ENCODE measurements at places on chromosomes 3 and 15. TPM values are rescaled to one million over a fixed set of nuclear protein-coding genes. Genes with fewer than 3 reads are reported as not detected.

Gene ISG20
- 151 TPM for total RNA-seq

DNA sequence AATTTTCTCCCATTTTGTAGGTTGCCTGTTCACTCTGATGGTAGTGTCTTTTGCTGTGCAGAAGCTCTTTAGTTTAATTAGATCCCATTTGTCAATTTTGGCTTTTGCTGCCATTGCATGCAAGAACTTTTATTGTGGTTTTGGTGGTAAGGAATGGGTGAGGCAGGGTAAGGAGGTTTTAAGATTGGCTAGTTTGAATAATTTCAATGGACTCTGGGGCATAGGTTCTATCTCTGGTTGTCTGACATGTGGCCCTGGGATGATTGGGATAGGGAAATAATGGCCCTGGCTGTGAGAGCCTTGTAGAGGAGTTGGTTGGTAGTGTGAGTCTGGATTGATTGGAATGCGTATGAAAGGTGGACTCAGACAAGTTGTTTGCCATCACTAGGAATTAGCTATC, 38.0 kb downstream of the SEC22A start:
- no peak for DNase-seq

- DNase-seq: no peak
Observed at GRCh38 chr3:100008081-100008698, 106.1 kb downstream of the FILIP1L start.

Gene ZNF860
- 0.11 TPM for total RNA-seq

Gene DPPA2
- not detected for total RNA-seq

DNA sequence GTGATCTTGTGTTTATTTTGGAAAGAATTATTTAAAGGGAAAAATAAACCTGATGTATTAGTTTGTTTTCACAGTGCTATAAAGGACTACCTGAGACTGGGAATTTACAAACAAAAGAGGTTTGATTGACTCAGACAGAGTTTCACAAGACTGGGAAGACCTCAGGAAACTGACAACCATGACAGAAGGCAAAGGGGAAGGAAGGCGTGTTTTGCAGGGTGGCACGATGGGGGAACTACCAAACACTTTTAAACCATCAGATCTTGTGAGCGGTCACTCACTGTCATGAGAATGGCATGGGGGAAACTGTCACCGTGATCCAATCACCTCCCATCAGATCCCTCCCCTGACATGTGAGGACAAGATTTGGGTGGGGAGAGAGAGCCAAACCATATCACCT, 87.0 kb downstream of the TP63 start:
- DNase-seq: no peak

DNA sequence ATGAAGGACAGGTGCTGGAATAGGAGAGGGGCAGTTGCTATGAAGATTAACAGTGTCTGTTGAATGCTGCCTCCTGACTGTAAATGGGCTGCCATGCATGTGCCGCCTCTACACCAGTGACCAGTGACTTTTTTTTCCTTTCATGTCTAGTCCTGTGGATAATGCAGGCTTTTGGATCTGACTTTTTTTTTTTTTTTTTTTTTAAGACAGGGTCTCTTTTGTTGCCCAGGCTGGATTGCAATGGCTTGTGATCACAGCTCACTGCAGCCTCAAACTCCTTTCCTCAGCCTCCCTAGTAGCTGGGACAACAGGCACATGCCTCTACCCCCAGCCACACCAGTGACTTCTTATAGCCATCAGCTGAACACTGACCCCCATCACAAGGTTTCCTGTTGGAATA, 41.2 kb upstream of the AGBL1 start:
- DNase-seq: no peak

GRCh38 chr15:91478717-91479191, 374.8 kb upstream of the SLCO3A1 start:
- no peak for DNase-seq

DNA sequence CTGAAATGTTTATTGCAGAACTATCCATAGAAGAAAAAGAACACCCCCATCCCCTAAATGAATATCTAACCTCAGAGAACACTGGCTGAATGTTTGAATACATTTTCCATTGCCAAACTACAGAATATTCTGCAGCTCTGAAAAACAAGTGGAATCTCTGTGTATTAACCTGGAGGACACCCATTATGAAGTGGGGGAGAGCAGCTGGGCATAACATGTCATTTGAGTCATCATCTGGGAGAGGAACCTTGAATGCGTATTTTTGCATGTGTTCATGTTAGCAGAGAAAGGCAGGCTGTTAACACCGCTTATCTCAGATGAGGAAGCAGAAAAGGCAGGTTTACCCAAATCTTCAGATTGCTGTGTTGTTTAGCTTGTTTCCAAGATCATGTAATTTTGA, 31.5 kb downstream of the ESYT3 start:
- no peak for DNase-seq

DNA sequence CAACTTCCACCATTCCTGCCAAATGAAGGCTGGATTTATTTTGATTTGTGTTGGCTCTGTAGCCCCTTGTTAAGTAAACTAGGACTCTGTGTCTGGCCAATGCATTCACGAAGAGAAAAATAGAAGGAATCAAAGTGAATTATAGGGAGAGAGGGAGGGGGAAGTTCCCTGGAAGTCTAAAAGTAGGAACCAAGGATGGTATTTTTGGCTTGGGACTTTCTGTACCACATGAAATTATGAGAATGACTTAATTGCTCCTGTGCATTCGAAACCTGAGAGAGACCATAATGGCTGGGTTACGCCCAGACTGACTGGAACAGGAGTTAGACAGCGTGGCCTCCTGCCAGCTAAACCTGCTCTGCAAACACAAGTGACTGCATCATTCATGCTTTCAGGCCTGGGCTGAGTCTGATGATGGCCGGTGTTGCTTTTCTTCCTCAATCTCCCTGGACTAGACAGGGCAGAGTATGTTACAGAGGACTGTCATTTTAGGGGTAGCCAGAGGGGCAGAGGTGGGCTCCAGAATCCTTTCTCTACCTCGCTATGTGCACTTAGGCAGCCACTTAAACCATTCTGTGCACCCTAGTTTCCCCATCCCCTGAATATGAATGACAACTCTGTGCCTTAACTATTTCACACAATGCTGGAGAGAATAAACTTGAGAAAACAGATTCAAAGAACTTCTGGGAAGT, 58.9 kb downstream of the MYO1E start:
- no peak for DNase-seq

DNA sequence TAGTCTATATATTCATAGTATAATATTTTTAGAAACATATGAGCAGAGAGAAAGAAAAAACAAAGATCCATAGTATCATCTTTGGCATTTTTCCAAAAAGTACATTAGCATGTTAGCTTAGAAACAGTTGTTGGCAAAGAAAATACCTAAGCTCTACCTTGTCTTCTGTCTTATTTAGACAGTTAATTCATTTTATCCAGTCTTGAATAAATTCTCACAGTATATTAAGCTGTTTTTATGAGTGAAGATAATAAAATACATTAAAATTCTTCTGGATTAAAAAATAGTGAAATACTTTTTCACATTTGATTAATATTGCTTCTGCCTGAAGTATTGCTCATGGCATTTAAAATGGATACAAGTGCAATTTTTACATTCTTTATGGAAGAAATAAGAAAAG, 145.2 kb downstream of the ZIC1 start:
- no peak for DNase-seq

Gene GPR27
- not detected for total RNA-seq

DNA sequence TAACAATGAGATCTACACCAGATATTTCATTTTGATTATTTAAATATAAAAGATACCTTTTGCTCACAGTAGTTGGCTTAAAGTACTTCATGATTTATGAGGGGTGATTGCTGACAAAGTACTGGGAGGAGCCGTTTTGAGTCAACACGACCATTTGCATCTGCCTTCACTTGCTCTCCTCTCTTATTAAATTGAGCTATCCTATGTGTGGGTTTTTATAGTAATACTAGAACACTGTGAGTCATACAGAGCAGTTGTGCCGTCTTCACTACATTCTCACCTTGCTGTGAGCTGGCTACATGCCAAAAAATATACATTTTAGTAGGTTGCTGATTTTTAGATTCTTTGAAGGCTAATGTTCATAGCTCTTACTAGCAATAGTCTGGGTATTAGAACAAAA, 161.2 kb downstream of the ALCAM start:
- DNase-seq: no peak

Gene MYO5C
- 0.19 TPM for total RNA-seq

- DNase-seq: no peak
Observed at GRCh38 chr3:183815951-183816475, 9.4 kb downstream of the MAP6D1 start.

Gene SAMD7
- not detected for total RNA-seq

DNA sequence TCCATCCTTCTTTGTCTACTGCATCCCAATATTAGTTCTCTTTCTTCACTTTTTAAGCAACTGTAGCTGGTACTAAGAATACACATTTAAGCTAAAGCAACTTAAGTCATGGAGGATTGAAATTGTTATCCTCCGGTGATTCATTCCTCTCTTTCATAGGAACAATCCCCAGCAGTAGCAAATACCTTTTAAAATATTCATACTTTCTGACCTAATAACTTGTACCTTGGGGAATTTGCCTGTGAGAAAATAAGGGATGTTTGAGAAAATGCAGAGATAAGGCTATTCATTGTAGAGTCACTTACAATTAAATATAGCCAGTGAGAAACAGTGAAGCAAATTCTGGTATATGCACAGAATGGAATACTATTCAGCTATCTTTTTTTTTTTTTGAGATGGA, 66.0 kb downstream of the VPS13C start:
- DNase-seq: no peak

- no peak for DNase-seq
Observed at GRCh38 chr3:177210744-177211502, 13.6 kb upstream of the TBL1XR1 start.

DNA sequence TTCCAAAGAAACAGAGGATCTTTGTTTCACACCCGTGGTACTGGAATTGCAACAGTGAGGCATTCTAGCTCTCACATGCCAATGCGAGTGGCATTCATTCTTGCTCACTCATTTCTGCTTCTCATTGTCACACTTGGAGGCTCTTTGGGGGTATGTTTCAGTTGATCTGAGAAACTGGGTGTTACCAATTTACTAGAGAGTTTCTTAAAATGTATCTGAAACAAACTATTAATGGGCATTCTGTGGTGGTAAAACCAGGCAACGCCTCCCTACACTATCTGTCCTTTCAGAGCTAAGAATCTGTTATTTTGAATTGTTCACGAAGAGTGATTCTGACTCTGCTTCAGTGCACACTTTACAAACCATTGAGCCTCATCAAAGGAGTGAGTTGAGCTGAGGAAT, 140.6 kb upstream of the BHLHE40 start:
- no peak for DNase-seq

- no peak for DNase-seq
Observed at GRCh38 chr3:129398803-129399144, 29.7 kb downstream of the EFCAB12 start.

Gene CFAP91
- total RNA-seq: 0.32 TPM

- DNase-seq: no peak
Observed at GRCh38 chr3:9678493-9678892, 25.1 kb upstream of the CPNE9 start.

Gene CRYGS
- 11.4 TPM for total RNA-seq

GRCh38 chr3:127753898-127754410, 68.4 kb downstream of the MGLL start:
- DNase-seq: no peak

Gene CCDC80
- total RNA-seq: 0.05 TPM

DNA sequence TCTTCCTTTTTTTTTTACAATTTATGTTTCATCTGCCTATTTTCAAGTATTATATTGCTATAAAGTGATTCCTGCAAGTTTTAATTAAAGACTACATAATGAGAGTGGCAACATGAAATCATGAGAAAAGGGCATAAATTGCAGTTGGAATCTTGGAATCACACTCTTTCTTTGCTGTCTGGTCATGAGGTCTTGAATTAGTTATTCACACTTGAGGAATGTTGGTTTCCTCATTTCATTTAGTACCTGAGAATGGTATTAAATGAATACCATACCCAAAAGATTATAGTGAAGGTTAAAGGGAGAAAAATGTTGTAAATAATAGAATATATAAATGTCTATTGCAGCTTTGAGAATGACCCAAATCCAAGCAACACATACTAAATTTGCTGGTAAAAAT, 25.8 kb upstream of the CNTN3 start:
- no peak for DNase-seq

GRCh38 chr15:39472621-39473297, 108.1 kb upstream of the THBS1 start:
- no peak for DNase-seq

GRCh38 chr3:177441813-177442646, 244.7 kb upstream of the TBL1XR1 start:
- DNase-seq: no peak

DNA sequence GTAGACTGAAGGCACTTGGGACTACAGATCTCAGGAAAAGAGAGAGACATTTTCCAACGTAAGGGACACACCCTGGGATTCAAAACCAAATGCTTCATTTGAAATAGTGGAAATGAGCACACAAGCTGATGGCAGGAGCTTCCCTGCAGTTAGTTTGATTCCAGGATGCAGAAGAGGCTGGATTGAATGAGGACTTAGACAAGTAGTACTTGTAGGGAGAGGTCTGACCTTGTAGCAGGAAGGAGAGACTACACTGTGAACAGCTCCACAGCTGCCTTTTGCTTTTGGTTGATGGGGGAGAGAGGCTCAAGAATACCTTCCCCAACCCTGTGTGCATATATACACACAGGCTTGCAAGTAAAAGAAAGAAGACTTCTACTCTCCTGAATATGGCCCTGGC, 51.5 kb downstream of the PDE8A start:
- DNase-seq: no peak

Gene AGBL1
- not detected for total RNA-seq

DNA sequence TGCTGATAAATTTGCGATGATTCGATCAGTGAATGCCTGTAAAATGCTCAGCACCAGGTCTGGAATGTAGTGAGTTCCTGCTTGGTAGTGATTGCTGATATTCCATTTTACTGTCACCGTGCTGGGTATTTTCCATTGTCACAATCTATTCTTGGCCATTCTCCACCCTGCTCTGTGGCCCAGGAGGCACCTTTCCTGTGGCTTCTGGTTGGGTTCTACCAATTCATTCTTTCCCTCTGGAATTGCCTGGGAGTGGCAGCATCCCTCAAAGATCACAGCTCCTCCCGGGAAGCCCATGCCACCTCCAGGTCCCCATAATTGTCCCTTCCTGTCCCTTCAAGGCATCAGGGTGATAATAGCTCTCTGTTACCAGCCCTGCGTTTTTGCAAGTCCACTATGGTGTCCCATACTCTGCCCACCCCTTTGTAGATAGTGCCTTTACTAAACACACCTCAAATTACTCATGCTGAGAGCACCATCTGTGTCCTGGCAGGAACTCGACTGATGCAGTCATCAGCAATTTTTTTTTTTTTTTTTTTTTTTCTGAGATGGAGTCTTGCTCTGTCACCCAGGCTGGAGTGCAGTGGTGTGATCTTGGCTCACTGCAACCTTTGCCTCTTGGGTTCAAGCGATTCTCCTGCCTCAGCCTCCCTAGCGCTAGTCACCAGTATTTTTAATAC, 177.8 kb upstream of the PROK2 start:
- no peak for DNase-seq

DNA sequence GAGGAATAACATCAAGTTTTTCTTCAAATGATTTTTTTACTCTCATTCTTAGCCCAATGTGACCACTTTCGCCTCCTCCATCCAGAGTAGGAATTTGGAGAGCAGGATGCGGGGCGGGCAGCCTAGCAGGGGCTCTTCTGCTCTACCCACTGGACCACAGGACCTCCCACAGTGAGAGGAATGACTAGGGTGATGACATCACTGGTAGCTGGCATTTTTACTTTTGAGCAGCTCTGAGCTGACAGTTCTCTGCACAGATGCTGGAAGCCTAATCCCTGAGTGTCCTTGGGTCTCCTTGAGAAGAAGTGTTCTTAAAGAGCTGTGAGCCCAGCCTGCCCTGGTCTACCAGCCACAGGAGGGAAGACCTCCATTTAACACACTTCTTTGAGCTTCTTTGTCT, 1.4 kb upstream of the HCN4 start:
- DNase-seq: no peak

- no peak for DNase-seq
Observed at GRCh38 chr3:32934150-32934742, 17.2 kb upstream of the CCR4 start.
